ENCODE measurements at places on chromosomes 3 and 15. TPM values are rescaled to one million over a fixed set of nuclear protein-coding genes. Genes with fewer than 3 reads are reported as not detected.

KNL1 gene
- total RNA-seq: 12.0 TPM

CSTA gene
- 1.4 TPM for total RNA-seq

PAQR9 gene
- total RNA-seq: 5.3 TPM

TGM4 gene
- not detected for total RNA-seq

NMNAT3 gene
- 6.9 TPM for total RNA-seq

KIF7 gene
- total RNA-seq: 5.1 TPM
